ENCODE measurements at places on chromosomes 6 and 20. TPM values are rescaled to one million over a fixed set of nuclear protein-coding genes. Genes with fewer than 3 reads are reported as not detected.
A peak's percentile ranks its signal among the peaks of the same experiment; 100 is the strongest.

DNA sequence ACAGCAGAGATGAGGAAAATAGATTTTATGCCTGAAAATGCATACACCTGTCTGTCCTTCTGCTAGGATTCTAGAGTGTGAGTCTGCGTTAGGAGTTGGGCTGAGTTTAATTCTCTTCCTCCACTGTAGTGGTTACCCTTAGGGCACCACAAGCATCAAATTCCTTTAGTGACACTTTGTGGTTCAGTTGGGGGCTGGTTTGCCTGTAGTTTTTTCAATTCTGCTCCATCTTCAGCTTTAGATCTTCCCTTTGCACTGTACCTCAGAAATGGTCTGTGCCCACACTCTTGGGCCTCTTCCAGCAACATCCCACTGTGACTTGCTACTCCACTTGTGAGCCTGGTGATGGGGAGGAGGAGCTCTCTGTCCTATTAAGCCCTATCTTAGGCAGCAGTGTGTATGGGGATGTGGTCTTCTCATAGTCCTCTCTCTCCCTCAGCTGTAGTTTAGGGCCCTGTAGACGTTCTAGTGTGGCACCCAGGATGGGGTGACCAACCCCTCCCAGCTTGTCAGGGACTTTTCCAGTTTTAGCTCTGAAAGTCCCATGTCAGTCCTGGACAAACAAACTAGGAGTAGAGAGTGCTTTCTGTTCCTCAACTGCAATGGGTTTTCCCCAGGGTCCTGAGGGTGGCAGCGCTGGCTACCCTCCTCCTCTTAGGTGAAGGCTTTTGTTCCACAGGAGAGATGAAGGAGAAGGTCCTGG is 19.7 kb upstream of the OGFRL1 start:
- no peak for DNase-seq
- H3K4me1 ChIP-seq, result no peaks in the 10 kb centered on the region
- H3K4me3 ChIP-seq, result no peak overlapping the region
- peaks cover 12% of the 10 kb centered on the region for H3K27me3 ChIP-seq
- H3K36me3 ChIP-seq, result no peaks in the 10 kb centered on the region

- peak overlapping the region; percentile 11 for H3K27ac ChIP-seq
- DNase-seq, result peak; percentile 39
- H3K4me1 ChIP-seq, result peaks cover 36% of the 10 kb centered on the region
- H3K4me3 ChIP-seq, result peak overlapping the region; percentile 62
- H3K36me3 ChIP-seq, result no peaks in the 10 kb centered on the region
Observed at GRCh38 chr6:27669624-27670301, 196.9 kb upstream of the ZNF184 start.

DNA sequence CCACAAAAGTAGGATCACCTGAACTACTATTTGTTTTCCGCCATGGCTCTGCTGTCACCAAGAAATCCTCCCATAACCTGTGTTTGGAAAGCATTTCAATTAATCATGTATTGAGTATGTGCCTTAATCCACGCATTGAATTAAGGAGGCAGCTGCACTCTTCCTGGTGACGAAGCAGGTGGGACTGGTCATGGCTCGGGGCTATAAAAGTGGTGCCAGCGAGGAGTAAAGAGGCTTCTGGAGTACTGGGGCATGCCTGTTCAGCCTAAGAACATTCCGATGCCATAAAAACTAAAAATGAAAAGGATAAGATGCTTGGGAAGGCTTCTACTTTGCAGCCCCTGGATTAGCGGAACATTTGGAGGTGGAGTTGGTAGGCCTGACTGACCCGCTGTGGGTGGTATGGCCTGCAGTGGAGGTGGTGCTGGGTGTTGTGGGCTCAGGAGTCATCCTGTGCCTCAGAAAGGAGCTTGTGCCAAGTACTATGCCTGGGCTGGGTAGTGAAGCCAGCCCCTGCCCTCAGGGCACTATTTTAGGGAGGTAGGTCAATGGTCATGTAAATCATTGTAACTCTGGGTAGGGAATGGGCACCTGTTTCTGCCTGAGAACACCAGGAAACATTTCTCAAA is 110.5 kb downstream of the B3GAT2 start:
- no peaks in the 10 kb centered on the region for H3K27me3 ChIP-seq
- peaks cover 1% of the 10 kb centered on the region for H3K36me3 ChIP-seq
- no peak overlapping the region for H3K4me3 ChIP-seq
- H3K4me1 ChIP-seq, result peaks cover 3% of the 10 kb centered on the region
- no peak for DNase-seq

GRCh38 chr6:62775427-62776022 is 435.7 kb upstream of the FKBP1C start:
- no peak overlapping the region for H3K4me3 ChIP-seq
- no peak overlapping the region for H3K27ac ChIP-seq
- no peak for DNase-seq
- no peaks in the 10 kb centered on the region for H3K36me3 ChIP-seq

DNA sequence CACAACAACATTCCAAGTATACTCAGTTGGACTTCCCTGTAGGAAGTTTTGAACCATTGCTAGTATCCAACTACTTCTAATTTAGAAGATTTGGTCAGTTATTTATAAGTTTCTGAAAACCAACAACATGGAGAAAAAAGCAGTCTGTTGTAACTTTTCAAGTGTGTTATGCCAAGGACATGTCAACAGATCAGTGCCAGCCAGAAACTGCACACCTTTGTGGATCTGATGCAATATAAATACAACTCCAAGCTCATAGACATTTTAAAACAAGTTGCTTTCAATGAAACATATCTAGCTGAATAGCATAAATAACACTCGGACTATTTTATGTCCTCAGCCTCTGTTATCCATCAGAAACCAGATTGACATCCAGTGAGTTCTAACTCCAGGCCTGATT is 58.3 kb upstream of the CARMIL1 start:
- no peak overlapping the region for H3K27ac ChIP-seq
- H3K36me3 ChIP-seq, result no peaks in the 10 kb centered on the region

- H3K36me3 ChIP-seq, result no peaks in the 10 kb centered on the region
- H3K4me1 ChIP-seq, result no peaks in the 10 kb centered on the region
- H3K4me3 ChIP-seq, result no peak overlapping the region
- H3K27me3 ChIP-seq, result peaks cover 3% of the 10 kb centered on the region
- H3K27ac ChIP-seq, result no peak overlapping the region
Observed at GRCh38 chr20:17856837-17857605, 111.6 kb downstream of the SNX5 start.

- peaks cover 7% of the 10 kb centered on the region for H3K4me1 ChIP-seq
- H3K36me3 ChIP-seq, result peaks cover 7% of the 10 kb centered on the region
Observed at GRCh38 chr20:48962421-48962820, 40.9 kb downstream of the ARFGEF2 start.

The RIN2 gene
- total RNA-seq, result not detected

The SALL4 gene
- not detected for total RNA-seq

The CNR1 gene
- not detected for total RNA-seq

Data from activated naive CD4-positive, alpha-beta T cell treated with anti-CD3 and anti-CD28 coated beads for 36 hours (primary cell).